ENCODE measurements at places on chromosomes 6 and 20.

DNA sequence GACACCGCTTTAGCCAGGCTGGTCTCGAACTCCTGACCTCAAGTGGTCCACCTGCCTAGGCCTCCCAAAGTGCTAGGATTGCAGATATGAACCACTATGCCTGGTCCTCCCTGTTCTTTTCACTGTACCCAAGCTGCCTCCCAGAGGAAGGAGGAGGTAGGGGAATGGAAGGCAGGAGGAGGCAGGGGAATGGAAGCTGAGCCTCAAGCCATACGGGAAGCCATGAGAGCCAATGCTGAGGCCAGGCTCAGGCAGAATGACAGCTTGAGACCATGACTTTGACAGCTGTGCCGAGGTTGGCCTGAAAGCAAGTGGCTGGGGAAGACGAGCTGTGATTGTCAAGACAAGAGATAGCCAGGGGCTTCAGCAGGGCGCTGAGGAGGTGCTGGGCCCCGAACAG, 13.6 kb upstream of the ZNF335 start:
- DNase-seq: no peak

DNA sequence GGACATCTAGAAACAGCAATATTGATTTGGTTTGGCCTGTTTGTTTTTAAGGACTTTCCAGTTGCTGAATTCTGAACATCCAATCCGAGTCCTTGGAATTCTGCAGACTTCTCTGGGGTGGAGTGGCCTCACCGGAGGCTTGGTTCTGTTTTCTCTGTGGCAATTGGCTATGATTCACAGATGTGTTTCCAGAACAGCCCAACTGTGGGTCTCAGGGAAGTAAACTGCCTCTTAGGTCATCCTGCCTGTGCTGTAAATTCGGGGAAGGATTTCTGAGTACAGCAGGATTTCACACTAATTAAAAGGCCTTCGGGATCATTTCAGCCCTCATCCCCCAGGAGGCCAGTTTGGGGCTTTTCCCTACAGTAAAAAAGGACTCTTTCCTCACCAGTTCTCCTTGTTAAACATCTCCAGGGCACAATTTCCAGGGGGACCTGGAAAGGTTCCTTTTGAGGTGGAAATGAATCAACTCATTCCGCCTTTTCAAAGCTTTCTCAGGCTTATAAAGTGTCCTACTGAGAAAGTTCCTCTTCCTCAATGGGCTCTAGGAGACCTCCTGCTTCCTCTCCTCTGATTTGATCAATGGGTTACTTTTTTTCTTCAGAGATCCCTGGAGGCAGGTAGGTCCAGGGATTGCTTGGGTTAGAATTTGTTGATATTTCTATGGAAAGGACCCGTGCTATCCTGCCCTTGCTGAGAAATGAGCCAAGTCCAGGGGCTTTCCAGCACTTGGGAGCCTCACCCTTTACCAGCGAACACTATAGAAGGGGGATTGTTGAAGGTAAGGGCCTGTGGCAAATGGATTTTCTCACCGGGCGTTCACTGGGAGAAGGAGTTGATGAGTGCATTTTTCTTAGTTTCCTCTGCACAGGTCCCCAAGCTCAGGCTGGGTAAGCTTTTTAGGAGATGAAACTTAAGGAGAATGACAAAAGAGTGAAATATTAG, 114.6 kb downstream of the CLIC5 start:
- no peak for DNase-seq

GRCh38 chr6:111210194-111210728, 123.0 kb downstream of the SLC16A10 start:
- peak; percentile 45 for DNase-seq

- no peak for DNase-seq
Measured at GRCh38 chr6:72894091-72894490, 272.2 kb downstream of the KCNQ5 start.

GRCh38 chr20:2657241-2657640, 4.8 kb downstream of the NOP56 start:
- no peak for DNase-seq

Measured in stimulated activated naive CD8-positive, alpha-beta T cell treated with anti-CD3 and anti-CD28 coated beads, Interleukin-15, amount 100 ng/mL, for 72 hours (primary cell).